GM20000 (cell line): ENCODE measurements at places on chromosomes 2 and 18.

DNA sequence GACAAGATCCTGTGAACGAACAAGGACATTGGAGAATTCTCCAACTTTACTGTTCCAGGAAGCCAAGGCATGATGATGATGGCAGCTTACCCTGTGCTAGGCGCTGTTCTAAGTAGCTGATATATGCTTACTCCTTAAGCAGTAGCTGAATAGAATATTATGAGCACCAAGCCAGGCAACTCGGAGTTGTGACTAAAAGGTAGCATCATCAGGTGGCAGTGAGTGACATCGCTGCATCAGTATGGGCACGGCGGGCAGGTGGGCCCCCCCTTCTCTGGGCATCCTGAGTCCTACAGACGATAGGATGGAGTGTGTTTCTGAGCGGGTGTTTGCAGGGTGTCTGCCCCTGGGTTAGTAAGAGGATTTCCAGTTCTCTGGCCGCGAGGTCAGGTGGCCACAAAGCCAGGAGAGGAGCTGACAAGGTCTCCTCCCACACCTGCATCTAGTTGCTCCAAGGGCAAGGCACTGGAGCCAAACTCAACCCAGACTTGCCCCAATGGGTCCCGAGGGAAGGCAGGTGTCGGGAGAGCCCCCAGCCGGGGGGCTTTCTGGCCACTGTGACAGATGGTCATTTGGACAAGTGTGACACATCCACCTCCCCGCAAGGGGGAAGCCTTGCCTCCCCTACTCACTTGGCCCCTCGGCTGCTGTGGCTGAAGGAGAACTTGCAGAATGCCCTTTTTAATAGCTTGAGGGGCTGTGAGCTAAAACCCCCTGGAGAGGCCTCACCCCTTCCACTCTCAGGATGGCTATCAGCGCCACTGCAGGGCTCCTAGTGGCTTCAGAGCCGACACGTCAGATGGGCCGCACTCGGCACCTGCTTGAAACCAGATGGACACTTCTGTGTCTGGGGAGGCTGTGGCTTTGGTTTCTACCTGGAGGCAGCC is 55.5 kb downstream of the CRACDL start:
- DNase-seq, result no peak

DNA sequence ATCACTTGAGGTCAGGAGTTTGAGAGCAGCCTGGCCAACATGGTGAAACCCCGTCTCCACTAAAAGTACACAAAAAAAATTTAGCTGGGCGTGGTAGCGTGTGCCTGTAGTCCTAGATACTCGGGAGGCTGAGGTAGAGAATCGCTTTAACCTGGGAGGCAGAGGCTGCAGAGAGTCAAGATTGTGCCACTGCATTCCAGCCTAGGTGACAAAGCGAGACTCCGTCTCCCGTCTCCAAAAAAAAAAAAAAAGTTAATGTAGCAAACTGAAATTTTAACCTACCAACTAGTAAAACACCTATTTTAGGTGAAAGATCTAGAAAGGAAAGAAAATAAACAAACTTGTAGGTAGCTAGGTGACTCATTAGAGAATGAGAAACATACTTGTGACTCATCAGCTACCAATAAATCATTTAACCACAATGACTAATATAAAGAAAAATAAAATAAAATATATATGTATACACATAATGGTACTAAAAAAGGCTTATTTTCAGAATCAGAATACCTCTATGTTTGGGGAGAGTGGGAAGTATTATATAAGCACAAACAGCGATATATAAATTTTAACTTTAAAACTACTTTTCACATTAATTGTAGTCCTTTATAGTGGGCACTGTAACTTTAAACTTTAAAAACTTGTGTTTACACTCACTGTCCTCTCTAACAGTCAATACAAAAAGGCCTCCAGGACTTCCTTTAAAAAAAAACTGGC is 36.6 kb downstream of the DARS1 start:
- DNase-seq, result peak; percentile 33

DNA sequence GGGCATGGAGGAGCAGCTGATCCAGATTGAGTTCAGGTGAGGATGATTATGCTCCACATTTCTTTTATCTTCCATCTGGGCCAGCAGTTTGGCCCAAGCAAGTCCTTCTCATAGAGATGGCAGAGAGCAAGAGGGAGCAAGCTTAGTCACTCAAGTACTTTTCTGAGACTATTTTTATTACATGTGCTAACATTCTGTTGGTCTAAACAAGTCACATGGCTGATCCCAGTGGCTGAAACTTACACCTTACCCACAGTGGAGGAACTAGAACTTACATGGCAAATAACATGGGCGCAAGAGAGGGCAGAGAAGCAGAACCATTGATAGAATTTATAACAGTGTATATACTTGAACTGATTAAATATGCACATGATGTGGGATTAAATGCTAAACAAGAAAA is 105.7 kb downstream of the KYNU start:
- DNase-seq, result no peak

GRCh38 chr2:133271105-133271504 is 297.2 kb downstream of the NCKAP5 start:
- no peak for DNase-seq

DNA sequence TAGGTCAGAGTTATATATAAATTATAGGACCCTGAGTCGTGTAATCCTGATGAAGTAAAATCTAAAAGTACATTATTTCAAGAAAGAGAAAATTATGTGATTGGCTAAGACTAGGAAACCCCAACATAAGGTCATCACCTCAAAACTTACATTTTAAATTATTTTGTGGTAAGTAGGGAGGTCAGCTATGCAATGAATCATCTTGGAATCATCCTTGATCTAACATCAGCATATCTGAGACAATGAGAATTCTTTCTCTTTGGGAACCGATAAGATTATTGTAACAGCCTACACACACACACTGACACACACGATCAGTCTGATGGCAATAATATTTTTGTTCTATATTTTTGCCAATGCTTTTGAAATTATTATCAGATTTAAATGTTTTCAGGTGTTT is 904.8 kb upstream of the CHAC2 start:
- no peak for DNase-seq

DNA sequence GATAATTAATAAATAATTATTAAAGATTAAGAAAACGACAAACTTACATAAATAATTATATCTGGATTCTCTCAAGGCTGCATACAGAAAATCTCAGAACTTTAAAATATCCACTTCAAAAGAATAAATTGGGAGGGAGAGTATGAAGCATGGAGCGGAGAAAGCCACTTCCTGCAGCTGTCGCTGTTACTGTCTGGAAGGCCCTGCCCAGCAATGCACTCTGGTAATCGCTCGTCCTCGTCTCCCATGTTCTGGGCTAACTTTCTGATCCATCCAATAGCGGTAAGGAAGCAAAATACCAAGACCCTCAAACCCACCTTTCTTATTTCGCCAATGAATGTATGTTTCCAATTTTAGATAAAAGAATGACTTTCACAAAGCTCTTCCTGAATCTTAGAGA is 26.7 kb downstream of the CYRIA start:
- DNase-seq, result no peak

GRCh38 chr2:18378020-18378653 is 182.3 kb downstream of the RDH14 start:
- peak; percentile 52 for DNase-seq

- no peak for DNase-seq
These were observed 790 bp upstream of the ACAA2 start for GRCh38 chr18:49814147-49814499.

DNA sequence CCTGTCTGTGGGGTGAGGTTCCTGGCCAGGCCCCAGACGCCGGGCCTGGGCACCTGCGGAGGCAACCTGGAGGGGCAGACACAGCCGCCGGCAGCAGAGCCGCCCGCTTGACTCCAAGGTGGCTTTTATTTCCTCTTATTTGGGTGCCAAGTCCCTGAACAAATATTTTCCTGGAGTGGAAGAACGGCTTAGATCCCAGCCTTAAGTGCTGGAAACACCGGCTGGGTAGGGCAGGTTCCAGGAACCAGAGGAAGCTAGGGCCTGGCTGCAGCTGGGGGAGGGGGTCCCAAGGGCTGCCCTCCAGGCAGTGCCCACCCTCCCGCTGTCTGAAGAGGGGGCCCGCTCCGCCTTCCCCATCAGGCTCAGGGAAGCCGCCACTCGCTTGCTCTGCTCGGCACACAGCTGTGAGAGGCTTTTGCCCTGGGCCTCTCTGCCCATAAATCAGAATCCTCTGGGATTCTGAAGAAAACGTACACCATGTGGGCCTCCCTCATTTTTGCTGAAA is 28.2 kb downstream of the SDC1 start:
- DNase-seq, result no peak

- peak; percentile 48 for DNase-seq
These were observed 184.1 kb upstream of the GLI2 start for GRCh38 chr2:120551522-120551921.

DNA sequence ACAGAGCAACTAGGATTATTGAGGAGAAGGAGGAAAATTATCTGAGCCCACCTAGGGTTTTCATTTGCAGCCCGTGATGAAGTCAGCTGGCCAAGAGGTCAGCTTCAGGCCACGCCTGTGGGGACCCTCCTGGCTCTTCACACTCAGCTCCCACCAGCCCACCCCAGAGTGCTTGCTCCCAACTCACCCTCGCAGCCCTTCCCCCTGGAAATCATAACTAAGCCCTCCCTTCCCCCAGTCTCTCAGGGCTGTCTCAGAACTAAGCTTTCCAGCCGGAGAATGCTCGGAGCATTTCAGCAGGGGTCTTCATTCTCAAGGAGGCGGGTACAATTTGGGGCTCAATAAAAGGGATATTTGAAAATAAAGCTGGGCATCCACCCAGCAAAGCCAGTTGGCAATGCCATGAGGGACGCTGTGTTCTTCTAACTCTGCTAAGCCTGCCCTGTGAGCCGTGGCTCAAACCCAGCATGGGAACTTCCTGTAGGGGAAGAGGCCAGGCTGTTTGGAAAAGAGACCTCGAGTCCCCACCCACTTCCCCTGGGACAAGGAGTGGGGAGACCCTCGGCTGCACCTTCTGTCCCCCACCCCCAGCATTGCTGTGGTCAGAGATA is 194.9 kb downstream of the CTIF start:
- DNase-seq, result no peak

DNA sequence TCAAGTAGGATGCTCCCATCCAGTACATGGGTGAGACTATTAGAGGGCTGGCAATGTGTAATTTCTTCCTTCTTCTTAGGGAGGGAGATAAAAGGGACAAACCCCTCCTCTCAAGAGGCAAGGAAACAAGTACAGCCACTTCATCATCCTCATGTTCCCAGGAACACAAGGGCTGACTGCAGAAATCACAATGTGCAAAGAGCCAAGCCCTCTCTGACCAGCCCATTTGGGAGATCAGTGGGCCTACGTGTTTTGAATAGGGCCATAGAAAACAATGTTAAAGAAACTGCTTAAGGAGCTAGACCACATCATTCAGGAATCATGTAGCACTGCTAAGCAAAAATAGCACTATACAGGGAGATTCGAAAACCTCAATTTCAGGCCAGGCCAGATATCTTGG is 97.4 kb downstream of the ACTR2 start:
- no peak for DNase-seq

- DNase-seq, result no peak
These were observed 23.0 kb downstream of the BIN1 start for GRCh38 chr2:127083819-127084503.

- DNase-seq, result no peak
These were observed 249.0 kb downstream of the DYSF start for GRCh38 chr2:71702071-71702970.

DNA sequence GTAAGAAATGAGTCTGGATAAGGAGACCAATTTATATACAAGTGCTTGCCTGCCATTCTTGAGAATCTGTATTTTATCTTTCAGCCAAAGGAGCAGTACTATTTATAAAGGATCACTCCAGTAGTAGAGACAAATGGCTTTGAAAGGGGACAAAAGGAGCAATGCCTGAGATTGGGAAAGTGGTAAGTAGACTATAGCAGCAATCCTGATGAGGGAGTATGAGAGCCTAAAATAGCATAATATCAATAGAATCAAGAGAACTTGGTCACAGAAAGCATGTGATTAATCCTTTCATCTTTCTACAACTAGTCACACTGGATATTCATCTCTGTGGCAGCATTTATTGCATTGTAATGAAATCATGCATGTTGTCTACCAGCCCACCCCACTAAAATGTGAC is 20.2 kb downstream of the NRXN1 start:
- no peak for DNase-seq

DNA sequence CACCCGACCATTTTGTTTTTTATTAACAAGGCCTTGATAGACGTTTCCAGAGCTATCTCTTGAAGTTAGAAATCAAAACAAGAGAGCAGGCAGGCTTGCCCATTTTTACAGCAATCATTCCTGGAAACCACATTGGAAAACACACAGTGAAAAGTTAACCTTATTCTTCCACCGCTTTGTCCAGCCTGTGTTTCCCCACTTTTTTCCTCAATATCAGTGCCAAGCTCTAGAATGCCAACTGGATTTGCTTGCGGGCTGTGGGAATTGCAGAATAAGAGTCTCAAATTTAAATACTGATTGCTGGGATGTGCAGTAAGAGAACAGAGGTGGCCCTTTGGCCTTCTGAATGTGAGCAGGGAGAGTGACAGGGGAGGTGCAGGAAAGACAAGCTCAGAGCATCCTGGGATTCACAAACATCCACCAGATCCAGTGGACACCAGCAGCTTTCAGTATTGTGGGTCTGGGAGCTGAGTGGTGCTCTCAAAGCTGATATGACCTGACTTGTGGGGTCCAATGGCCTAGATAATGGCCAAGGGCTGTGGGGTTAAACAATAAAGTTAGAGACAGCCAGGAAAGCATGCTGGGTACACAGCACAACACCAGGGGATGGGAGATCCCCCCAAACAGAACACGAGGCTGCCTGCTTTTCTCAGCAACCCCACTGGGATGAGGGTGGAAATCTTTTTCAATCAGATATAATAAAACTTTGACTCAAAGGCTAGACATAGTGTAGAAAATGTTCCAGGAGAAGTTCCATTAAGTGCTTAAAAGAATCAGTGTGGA is 15.5 kb downstream of the CYP1B1 start:
- DNase-seq, result no peak

DNA sequence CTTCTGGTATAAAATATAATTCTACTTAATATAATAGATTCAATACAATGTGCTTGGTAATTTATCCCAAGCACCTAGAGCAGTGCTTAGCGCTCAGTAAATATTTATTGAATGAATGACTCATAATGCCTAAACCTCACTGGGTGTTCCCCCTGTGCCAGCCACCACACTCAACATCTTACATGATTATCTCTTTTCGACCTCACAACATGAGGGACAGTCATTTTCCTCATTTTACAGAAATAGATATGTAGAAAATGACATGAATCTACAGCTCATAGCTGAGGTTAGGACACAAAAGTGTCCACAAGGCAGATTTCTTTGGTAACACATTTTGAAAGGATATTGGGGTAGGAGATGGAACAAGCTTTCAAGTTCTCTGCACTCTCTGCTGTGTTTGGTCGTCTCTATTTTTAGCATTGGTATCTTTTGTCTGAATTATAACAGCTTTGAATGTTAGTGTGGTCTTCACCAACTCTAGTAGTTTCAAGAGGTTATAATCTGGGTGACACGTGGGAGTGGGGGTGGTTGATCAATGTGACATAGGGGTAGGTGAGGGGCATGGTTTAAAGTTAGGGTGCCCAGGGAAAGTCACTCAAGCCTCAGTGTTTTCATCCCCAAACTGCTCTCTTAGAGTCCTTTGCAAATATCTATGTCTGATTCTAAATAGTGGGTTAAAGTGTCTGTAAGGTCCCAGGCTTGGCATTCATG is 9.8 kb downstream of the MYOM1 start:
- DNase-seq, result no peak

- no peak for DNase-seq
These were observed 53.2 kb downstream of the VWA3B start for GRCh38 chr2:98140210-98140609.

GRCh38 chr2:70664525-70664924 is 103.5 kb downstream of the ADD2 start:
- no peak for DNase-seq

- DNase-seq, result no peak
These were observed 32.8 kb downstream of the ZBTB7C start for GRCh38 chr18:48376406-48376805.
